ENCODE measurements at places on chromosomes 2 and 18.

- peak; percentile 67 for DNase-seq
These were observed 280 bp upstream of the CYP1B1 start for GRCh38 chr2:38076152-38076709.

GRCh38 chr2:132670496-132671150, 618 bp upstream of the LYPD1 start:
- peak; percentile 25 for DNase-seq

DNA sequence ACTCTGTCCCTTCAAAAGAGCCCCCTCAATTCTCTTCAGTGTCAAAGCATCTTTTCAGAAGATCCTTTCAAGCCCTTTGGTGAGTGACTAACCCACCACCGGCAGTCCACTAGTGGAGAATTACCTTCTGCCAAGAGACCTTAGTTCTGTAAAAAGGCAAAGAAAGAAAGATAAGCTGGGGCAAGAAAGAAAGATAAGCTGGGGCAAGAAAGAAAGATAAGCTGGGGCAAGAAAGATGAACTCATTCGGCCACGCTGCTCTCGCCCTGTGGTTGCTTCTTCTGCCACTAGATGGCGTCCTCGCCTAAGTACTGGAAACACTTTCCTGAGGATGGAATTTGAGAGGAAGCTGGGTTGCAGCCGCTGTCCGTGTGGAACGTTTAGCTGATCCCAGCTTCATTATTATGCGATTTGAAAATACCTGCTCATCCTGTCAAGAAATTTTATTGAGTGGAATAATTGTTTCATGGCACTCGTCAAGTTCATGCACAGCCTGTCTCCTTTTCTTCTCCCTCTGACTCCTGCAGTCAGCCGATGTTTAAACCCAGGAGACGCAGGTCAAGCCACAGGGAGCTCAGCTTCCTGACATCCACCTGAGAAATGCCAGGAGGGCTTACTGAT, 17.3 kb upstream of the ANXA4 start:
- DNase-seq = peak; percentile 96

- DNase-seq = no peak
These were observed 57.4 kb downstream of the STK39 start for GRCh38 chr2:168189835-168190569.

- no peak for DNase-seq
These were observed 14.1 kb downstream of the CTDP1 start for GRCh38 chr18:79693561-79694205.

GRCh38 chr2:109343460-109343859, 214.5 kb downstream of the SH3RF3 start:
- no peak for DNase-seq

DNA sequence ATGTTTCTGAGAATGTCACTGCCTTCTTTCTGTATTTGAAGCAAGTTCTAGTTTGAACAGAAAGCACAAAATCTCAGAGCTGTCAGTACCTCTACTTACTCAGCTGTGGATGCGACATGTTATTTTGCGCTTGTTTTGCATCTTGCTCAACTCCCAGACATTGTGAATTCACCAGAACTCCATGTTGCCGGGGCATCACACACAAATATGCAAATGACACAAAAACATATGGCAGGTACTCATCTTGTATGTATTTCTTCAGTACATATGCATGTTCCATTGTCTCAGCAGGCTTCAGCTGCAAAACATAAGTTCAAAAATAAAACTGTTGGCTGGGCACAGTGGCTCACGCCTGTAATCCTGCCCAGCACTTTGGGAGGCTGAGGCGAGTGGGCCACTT, 30.8 kb downstream of the ADCY3 start:
- no peak for DNase-seq

DNA sequence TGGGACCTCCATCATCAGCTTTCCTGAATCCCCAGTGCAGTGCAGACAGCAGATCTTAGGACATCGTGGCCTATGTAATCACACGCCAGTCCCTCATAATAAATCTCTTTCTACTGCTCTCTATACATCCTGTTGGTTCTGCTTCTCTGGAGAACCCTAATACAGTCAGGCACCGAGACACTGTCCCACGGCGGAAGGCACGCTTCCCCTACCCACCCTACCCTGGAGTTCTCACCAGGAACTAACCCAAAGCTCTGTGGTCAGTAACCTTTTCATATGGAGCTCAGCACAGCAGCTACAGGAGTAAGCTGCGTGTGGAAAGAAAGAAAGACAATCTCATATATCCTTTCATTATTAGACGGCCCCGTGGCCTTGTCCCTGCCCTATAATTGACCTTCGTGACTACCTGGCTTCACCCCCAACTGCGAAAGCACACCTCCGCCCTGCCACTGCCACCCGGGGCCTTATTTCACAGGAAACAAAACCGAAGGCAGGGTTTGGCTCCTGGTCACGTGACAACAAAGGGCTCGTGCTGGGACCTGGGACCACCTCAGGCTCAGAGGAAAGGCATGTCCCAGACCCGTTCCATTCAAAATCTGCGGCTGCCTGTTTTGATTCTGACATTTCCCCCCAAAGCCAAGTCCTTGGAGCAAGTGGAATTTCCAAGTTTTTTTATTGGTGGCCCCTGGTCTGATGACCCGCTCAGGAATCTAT, 99.7 kb upstream of the ODC1 start:
- no peak for DNase-seq

GRCh38 chr18:56043641-56044061, 455.7 kb upstream of the TCF4 start:
- DNase-seq = no peak

GRCh38 chr2:238567067-238567855, 140.5 kb downstream of the ASB1 start:
- peak; percentile 71 for DNase-seq

DNA sequence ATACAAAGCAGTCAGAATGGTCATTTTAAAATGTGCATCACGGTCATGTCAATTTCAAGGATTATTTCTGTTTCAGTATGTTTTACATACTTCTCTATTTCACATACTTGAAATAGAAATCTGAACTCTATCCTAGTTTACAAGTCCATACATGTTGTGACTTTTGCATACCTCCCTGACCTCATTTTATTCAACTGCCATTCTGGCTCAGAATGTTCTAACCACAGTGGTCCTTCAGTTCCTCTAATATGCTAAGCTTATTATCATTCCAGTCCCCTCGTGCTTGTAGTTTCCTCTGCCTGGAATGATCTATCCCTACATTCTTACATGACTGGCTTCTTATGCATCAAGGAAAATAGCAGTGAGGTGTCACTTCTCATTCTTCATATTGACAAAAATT, 295.6 kb downstream of the KIAA1328 start:
- DNase-seq = no peak

GRCh38 chr2:212547716-212548454, 9.3 kb upstream of the ERBB4 start:
- no peak for DNase-seq

GRCh38 chr2:71735676-71736075, 282.3 kb downstream of the DYSF start:
- DNase-seq = no peak

DNA sequence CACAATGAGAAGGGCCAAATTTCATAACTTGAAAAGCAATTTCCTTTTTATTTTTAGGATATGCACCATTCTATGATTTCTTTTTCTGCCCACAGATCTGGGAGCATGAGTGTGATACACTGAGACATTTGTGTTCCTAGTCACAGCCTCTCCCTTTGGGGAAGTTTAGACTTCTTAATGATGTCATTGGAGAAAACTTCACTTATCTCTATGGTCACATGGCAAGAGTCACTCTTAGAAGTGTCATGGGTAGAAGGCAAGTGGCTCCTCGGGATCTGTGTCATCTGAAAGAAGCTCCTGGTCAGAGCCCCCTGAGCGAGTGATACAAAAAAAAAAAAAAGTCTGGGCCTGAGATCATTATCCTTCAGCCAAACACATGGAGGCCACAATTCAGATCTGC, 62.5 kb upstream of the LGALSL start:
- no peak for DNase-seq

GRCh38 chr18:75785206-75785605, 357.7 kb upstream of the SMIM21 start:
- DNase-seq = no peak

DNA sequence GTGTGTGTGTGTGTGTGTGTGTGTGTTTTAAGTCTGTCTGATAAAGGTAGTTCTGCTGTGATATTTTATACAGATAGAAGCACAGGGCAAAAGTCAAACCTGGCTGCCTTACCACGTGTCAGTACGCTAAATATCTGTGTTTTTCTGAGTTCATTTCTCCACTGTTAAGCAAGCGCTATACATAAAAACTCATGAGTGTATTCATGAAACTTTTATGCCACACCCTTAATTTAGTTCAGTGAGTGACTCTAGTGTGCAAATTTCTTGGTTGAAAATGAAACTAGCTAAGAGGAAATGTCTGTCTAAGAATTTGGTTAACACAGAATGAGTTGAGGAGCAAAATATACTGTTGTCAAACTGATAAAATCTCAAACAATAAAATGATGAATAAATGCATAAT, 11.2 kb downstream of the CASP10 start:
- DNase-seq = no peak

DNA sequence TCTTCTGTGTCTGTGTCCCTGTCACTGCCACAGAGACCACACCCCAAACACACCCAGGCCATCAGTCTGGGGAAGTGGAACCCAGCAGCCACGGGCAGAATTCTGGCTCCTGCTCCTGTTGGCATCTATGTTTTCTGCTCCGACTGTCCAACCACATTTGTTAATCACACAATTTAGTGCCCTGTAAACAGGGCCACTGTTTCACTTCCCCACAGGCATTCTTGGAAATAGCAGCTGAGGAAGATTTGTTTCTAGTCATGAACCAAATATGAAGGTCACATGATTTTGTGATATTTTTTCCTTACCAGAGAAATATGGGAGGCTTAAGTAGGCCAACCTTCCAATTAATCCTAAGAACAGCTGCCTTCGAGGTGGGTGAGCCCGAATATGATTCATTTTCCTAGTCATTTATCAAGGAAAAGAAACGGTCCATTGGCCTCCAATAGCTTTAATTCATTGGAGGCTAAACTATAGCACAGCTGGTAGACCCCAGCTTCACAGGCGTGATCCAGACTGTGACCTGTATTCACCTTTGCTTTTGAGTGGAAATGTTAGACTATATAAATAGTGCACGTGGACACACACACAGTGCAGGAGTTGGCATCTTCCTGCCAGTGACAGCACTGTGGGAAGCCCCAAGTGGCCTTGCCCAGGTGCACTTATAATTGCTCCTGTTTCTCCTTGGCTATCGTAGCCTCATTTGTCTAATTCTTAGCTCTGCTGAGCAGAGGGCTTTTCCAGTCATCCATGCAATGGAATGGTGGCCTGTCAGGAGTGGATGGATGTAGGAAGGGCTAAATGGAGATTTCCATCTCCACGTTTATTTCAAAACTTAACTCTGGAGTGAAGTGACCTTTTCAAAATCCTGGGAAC, 267.9 kb downstream of the LPIN1 start:
- DNase-seq = no peak

DNA sequence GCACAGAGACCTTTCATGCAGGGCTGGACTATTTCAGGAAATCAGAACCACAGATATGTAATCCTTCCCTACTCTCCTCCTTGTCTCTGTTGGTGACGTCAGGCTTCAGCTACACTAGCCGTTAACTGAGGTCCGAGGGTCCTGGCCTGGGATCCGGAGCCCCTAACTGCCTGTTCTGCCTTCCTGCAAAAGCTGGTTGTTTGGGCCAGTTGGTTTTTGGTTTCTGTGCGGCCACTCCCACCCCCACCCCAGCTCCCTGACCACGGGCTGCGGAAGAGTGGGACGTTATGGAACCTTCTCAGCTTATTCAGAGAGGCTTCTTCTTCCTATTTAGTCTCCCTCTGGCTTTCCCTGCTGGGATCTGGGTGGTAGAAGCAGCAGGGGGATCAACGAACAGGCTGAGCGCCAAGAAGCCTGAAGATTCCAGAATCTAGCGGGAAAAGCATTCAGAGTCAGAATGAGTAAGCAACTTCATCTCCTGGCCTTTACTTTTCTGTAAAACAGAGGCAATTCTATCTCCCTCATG, 49.3 kb upstream of the ROCK2 start:
- DNase-seq = no peak

GRCh38 chr2:227595797-227596196, 2.9 kb upstream of the SCYGR2 start:
- DNase-seq = no peak

DNA sequence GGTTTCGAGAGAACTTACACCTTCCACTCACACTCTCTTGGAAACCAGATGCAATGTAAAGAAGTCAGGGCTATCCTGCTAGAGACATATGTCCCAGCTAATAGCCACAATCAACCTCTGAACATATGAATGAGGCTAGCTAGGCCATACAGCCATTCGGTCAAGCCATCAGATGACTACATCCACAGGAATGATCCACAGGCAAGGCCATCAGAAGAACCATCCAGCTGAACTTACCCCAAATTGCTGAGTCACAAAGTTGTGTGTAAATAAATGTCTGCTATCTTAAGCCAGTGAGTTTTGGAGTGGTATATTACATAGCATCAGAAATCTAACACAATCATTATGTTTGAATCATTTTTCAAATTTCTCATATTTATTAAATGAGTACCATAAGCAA, 5.2 kb upstream of the SPAST start:
- DNase-seq = no peak

- DNase-seq = no peak
These were observed 31.6 kb downstream of the KCNG2 start for GRCh38 chr18:79829136-79829854.

DNA sequence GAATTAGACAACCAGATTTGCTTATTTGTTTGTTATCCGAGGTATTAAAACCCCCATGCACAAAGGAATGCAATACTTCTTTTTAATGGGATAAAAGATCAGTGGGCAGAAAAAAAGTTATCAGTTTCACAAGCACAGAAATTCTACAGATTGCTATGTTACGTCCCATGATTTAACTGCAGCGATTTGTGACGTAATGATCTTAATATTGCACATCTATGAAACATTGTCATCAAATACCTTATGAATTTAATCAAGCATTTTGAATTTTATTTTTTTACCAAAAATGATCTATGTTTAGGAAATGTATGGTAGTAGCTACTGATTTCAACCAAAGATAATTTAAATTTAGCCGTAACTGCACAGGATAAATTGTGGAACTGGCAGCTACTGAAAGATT, 138.9 kb downstream of the FHOD3 start:
- no peak for DNase-seq

GRCh38 chr2:200578778-200579177, 7.0 kb upstream of the AOX1 start:
- no peak for DNase-seq

GRCh38 chr18:25279961-25280360, 72.0 kb downstream of the ZNF521 start:
- DNase-seq = no peak

DNA sequence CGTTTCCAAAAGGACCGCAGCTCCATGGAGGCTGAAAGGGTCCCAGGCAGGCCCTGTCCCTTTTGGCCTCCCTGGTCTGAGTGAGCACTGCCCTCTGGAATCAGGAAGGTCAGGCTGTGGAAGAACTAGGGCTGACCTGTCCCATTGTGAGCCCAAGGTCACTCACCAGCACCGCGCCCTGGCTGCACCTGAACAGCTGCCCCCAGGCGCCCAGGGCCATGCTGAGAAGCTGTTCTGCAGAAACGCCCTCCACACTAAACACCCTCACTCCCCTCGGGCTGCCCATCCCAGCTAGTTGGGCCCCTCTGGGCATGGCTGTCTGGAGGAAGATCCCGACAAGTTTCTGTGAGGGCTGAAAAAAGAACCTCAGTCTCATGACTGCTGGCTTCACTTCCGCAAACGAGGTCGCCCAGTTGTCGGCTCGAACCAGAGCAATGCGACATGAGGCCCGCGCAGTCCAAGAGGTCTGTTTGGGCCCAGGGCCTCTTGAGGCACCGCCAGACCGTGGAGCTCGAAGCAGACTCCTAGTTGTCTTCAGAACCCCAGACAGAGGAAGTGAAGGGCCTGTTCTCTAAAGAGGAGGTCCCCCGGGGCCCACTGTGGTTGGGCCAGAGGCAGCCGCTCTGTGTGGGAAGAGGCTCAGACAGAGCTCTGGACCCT, 64.4 kb downstream of the INPP5D start:
- DNase-seq = peak; percentile 24
